ENCODE measurements at places on chromosomes 7 and 10.

- no peak for DNase-seq
These were observed 124.1 kb downstream of the ZNF365 start for GRCh38 chr10:62498271-62498670.

DNA sequence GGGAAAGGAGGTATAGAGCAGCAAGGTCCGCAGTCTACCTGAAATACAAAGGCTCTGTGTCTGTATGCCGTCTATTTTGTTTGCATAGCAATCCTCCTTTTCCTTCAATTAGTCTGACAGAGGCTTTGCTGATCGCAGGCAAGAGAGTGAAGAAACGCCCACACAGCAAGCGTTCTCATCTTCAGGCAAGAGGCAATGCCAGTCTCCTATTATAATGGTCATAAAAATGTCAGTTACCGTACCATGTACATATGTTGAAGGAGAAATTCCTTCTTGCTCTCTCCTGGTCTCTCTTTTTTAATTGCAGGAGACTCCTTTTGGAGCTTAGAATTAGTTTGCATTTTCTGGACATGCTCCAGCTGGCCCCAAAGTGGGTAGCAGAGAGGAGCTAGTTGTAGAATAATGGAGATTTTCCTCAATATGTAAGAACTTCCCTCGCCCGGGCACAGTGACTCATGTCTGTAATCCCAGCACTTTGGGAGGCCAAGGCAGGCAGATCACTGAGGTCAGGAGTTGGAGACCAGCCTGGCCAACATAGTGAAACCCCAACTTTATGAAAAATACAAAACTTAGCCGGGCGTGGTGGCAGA lies 139.5 kb downstream of the PFKFB3 start:
- DNase-seq, result no peak

- peak; percentile 85 for DNase-seq
These were observed 582 bp downstream of the HBP1 start for GRCh38 chr7:107169120-107170050.

DNA sequence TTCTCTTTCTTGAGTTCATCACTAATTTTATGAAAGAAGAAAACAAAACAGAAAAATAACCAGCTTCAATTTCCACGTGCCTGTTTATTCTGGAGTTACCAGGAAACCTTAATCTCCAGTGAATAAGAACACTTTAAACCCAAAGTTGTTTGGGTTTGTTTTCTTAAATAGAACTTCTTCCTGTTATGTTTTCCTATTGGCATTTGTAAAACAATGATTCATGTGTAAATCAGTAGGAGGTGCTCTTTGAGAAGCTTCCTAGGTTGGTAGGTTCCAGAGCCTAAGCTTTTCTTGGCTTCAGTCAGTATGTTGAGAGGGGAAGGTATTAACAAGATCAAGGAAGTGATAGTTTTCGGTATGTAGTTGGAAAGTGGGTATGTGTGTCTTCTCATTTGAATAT lies 119.0 kb downstream of the BICC1 start:
- DNase-seq, result no peak

- DNase-seq, result no peak
These were observed 39.5 kb downstream of the TSPAN14 start for GRCh38 chr10:80493522-80494051.

DNA sequence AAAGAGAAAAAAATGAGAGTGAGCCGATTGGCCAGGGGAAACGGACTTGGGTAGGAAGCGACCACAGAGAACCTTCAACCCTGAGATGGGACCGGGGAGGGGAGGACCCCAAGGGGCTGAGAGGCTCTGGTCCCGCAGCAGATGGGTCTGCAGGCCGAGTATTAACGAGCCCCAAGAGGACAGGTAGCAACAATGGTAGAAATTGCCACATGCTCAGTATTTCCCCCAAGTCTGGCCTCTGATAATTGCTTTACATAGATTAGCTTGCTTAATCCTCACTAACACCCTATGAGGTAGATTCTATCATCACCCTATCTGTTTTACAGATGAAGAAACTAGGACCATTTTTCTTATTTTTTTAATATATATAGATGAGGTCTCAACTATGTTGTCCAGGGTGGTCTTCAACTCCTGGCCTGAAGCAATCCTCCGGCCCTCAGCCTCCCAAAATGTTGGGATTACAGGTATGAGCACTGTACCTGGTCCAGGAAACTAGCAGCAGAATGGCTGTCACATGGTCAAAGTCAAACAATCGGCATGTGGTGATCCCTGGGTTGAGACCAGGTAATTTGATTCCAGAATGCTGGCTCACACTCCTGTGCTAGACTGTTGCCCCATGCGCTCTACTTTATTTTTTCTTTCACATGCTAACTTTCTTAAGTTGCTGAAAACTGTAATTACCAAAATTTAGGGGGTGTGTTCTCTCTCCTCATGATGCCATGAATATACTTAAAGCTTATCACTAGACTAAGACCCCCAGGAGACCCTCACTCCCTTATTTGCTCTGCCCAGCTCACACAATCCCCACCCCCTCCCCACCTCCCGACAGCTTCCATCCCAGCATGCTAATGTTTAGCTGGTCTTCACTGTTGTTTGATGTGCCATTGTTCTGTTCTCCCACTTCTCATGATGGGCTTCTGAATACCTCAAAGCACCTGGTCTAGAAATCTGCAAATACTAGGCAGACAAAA lies 67.9 kb upstream of the AFAP1L2 start:
- DNase-seq, result no peak

- DNase-seq, result no peak
These were observed 31.3 kb downstream of the PIP4K2A start for GRCh38 chr10:22683140-22683389.

- DNase-seq, result no peak
These were observed 8.0 kb downstream of the CDK13 start for GRCh38 chr7:39958038-39958437.

DNA sequence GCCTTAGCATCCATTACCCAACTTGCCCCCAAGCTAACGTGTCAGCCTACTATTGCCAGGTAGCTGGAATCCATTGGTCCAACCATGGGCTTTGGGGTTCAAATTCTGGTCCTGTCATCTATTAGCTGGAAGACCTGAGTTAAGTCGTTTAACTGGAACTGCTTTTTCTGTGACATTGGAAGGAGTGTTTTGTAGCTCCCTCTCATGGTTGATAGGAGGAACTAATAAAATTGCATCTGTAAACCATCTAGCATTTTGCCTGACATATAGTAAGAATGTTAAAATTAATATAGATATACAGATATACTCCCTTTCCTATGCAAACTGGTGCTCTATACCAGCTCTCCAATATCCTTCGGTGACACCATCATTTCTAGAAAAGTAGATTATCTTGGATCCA lies 23.8 kb upstream of the SLF2 start:
- DNase-seq, result no peak

DNA sequence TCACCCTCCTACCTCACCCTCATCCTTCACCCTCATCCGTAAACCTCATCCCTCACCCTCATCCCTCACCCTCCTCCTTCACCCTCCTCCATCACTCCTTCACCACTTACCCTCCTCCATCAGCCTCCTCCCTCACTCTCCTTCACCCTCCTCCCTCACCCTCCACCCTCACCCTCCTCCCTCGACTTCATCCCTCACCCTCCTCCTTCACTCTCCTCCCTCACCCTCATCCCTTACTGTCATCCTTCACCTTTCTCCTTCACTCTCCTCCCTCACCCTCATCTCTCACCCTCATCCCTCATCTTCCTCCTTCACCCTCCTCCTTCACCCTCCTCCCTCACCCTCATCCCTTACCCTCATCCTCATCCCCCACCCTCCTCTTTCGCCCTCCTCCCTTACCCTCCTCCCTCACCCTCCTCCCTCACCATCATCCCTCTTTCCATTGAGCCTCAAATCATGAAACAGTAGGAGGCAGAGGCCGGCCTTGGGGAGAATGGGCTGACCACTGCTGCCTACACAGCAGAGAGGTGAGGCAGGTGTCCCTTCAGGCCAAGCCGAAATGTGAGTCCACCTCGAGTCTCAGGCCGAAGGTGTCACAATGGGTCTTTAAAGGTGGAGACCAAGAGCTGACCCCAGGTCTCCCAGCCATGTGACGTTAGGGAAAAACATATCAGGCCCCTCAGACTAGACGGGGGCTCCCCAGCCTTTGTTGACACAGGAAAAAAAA lies 53.0 kb downstream of the PDGFA start:
- no peak for DNase-seq

DNA sequence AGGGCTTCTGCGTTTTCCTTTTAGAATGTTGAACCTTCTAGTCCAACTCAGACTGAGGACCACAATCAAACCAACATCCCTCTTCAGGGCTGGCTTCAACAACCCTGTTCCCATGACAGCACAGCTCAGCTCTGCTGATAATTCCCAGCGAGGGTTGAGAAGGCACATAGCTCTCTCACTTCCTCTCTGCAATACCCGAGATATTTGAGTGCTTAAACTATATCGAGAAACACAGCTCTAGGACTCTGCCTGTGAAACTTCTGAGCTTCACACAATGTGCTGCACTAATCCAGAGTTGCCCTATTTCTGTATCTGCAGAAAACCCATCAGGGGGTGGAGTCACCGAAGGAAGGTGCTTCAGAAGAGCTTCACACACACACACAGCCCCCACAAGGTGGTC lies 1.6 kb upstream of the ADARB2 start:
- no peak for DNase-seq

- no peak for DNase-seq
These were observed 474.7 kb upstream of the SEMA3A start for GRCh38 chr7:84669177-84669732.

GRCh38 chr10:92640107-92640506 lies 47.2 kb downstream of the KIF11 start:
- DNase-seq, result no peak

GRCh38 chr10:128926711-128927110 lies 540.3 kb upstream of the MGMT start:
- no peak for DNase-seq

DNA sequence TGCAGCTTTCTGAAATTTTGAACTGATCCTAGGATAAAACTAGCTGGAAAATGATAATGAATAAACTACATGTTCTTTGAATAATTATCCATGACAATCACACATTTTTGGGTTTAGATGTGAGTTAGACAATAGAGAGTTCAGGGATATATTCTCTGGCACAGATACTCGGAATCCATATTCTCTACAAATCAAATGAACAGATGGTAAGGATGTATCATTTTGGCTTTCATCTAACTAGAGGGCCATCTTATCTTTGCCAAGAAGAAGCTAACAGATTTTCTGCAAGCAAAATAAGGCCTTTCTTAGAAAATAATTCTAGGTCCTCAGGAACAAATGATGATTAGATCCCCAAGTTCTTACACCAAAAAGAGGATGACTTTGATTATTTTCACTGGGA lies 355.9 kb upstream of the C7orf33 start:
- DNase-seq, result no peak

GRCh38 chr7:17422966-17423365 lies 124.5 kb downstream of the AHR start:
- no peak for DNase-seq

- DNase-seq, result no peak
These were observed 885 bp upstream of the NKX1-2 start for GRCh38 chr10:124450783-124451057.

DNA sequence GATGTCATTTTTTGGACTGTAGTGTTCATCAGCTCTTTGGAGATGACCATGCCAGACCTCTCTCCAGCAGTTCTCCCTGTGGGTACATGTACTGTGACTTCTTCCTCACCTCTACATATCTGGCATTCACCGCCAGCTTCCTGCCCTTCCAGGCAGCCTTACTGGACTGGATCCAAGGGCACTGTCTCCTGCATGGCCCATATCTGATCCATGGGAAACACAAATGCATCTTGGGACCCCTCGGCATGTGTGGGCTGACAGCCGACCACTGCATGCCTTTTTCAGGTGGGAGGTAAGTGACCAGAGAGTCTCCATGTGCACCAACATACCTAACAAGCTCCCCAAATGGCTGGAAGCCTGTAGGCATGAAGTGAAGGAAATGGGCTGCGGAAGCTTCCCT lies 3.9 kb upstream of the BLVRA start:
- DNase-seq, result no peak

DNA sequence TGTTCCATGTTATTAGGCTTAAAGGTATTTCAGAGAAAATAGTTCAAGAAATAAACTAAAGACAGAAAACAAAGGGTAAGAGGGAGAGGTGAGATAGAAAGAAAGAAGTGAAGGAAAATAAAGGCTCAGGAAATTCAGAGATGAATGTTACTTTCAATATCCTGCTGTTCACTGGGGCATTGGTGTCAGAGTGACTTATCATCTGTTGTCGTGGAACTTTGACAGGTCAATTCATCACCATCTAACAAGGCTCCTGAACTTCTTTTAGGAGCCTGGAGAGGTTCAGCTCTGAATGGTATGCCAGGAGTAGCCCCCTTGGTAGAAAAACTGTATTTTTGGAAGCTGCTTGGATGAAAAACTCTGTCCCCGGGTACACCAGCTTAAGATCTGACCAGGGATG lies 100.1 kb downstream of the KLF6 start:
- no peak for DNase-seq

DNA sequence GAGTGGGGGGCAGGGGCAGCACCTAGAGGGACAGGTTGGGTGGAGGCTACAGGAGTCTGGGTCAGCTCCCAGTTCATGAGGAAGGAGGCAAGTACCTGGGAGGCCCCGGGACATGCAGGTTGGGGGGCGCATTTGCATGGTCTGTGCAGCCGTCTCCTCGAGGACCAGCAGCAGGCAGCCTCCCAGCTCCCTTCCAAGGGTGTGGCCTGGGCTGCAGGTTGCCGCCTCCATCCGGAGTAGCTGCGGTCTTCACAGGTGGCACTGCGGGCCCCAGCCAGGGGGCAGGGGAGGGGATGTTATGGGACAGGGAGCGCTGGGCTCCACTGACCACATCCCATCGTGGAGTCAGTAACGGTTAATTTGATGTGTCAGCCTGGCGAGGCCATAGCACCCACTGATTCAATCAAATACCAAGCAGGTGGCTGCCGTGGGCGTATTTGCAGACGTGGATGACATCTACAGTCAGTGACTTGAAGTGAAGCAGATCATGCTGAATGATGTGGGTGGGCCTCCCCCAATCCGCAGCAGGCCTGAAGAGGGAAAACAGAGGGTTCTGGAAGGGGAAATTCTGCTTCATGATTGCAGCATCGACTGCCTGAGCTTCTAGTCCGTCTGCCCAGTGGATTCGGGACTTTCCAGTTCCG lies 81.6 kb downstream of the PRKAG2 start:
- DNase-seq, result peak; percentile 60

DNA sequence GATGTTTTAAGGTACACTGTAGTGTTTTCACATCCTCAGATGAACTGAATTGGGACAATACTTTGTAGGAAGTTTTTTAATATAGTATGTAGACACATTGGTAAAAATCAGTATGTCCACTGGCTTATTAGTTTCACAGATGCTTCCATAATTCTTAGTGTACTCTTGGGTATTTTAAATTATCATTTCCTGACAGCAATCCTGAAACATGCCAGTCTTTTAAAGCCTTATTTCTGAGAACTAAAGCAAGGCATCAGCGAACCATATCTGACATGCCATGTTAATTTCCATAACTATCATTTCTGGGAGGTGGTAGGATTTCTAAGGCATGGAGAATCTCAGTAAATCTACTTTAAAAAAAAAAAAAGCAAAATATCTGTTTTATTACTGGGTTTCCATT lies 266.4 kb downstream of the ADK start:
- no peak for DNase-seq

- DNase-seq, result no peak
These were observed 597.8 kb upstream of the MGMT start for GRCh38 chr10:128869101-128869749.
